Activated naive CD4-positive, alpha-beta T cell treated with anti-CD3 and anti-CD28 coated beads, Interleukin-2, amount 10 ng/mL, durations not matched to agents 7 days and 5 days (primary cell): ENCODE measurements at places on chromosomes 1 and 21.

DNA sequence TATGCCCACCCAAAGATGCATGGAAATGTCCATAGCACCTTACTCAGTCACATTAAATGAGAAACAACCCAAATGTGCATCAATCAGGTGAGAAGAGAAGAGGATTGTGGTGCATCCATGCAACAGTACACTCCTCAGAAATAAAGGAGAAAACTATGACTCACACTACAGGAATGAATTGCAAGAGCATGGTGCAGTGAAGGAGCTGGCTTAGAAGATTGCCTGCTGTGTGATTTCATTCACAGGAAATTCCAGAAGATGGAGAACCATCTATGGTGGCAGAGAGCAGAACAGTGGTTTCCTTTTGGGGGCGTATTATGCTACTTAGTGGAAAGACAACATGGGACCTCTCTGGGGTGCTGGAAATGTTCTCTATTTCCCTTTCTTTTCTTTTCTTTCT is 278.6 kb upstream of the AJAP1 start:
- no peak for DNase-seq

DNA sequence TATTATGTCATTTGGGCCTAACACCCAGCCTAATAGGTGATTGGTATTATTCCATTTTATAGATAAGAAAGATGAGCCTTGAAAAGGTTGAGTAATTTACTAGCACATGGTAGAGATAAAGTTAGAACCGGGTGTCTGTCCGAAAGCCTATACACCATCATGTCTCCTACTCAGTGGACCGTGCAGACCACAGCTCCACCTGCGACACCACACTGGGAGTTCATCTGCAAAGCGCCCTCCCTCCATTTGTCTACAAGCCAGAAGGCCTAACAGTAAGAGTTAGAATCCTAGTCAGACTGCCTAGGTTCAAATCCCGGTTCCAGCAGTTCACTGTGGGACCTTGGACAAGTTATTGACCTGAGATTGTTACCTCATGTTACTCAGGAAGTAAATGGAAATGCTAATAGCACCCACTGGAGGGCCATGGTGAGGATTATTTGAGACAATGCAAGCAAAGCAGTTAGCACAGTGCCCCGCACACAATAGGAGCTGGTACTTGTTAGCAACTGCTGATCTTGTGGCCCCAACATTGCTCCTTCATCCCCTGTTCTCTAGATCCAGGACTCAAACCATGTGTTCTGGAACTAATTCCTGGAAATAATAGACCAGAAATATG is 20.5 kb downstream of the ARMH1 start:
- DNase-seq: no peak

GRCh38 chr1:95118067-95118499 is 928 bp downstream of the TLCD4 start:
- DNase-seq: peak; percentile 33

- peak; percentile 56 for DNase-seq
Observed at GRCh38 chr1:21607549-21608529, 61.3 kb downstream of the RAP1GAP start.

DNA sequence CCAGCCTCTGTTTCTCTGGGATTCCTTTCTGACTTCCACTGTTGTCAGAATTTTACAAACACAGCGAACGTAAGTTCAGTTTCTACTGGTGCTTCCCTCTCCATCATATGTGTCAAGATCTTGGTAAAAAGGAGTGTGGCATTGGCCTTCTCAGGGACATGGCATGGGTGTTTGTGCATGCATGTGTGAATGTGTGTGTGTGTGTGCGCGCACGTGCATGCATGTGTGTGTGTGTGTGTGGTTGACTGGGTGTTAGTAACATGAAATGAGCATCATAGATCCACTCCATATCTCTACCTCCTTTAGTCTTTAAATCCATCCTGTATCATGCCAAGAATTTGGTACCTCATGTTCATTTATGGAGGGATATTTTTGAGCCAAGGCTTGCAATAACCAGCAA is 411.3 kb downstream of the NPHP4 start:
- DNase-seq: no peak

GRCh38 chr1:164361927-164362326 is 197.1 kb upstream of the PBX1 start:
- DNase-seq: no peak

- peak; percentile 74 for DNase-seq
Observed at GRCh38 chr1:31182352-31182751, 57.3 kb downstream of the NKAIN1 start.

DNA sequence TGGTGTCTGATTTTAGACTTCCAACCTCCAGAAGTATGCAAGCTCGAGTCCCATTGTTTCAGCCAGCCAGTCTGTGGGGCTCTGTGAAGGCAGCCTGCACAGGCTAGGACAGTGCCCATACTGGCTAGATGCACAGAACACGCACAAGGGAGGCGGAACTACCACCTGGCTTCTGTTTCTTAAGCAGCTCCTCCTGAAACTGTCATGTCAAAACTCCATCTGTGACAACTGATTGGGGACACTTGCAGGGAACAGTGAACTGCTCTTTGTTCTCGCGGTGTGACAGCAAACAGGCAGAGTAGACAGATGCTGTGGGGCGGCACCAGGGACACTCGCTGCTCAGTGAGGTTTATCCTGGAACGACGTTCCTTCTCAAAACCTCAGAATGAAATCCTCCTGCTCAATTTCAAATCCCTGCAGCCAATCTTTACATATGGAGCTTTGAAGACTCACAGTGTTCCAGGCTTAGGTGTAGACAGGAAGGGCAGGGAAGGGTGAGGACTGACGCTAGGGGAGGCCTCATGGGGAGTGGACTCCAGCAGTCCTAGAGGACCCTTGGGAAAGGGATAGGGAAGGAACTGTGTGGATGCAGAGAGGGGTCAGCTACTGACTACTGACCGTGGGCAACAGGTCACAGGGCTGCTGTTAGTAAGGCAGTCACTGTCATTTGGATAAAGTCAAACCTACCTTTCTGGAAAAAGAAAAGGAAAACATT is 73.8 kb downstream of the ERG start:
- DNase-seq: no peak

- DNase-seq: no peak
Observed at GRCh38 chr1:18112611-18113010, 5.0 kb downstream of the IGSF21 start.

DNA sequence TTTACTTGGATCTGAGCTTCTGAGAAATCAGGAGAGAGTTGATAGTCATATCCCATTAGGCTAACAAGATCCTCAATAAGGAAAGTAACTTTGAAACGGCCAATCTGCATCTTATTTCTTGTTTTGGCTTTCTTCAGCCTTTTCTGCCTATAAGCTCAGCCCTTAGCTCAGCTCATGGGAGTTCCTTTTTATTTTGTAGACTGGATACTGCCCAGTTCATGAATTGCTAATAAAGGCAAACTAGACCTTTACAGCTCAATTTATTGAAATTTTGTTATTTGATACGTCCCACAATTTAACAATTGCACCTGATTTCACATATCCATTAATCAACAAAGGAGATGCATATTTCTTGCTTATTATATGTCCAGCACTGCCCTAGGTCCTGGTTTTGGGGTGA is 22.7 kb downstream of the NENF start:
- no peak for DNase-seq

DNA sequence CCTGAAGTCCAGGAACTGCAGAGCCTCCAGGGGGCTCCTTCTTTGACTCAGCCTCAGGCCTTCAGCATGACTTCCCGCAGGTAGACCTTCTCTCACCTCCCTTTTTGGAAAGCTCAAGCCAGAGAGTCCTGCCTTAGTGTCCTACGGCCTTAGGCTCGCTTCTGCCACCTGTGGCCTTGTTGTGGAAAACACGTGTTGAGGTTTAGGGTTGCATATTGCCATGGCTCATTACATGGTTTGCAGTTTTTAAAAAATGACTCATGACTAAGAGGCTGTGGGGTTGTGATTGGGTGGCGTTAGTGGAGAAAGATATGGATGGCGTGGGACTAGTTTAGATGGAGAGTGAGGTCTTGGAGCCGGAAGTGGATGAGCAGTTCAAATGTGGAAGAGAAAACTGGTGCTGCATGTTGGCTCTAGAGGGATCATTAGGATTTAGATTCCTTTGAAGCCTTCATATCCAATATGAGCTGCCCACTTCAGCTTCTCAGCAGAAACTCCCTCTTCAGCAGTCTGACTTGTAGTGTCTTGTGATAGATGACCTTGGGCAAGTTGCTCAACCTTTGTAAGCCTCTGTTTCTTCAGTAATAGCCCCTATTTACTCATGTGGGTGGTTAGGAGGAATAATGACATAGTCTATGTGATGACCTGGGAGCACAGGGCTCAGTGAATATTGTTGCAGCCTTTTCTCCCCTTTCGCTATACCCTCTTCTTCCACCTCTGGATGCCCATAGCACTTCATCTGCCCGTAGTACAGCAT is 6.5 kb upstream of the FGGY start:
- DNase-seq: peak; percentile 37

GRCh38 chr1:29033829-29034466 is 89.8 kb downstream of the TMEM200B start:
- DNase-seq: no peak

DNA sequence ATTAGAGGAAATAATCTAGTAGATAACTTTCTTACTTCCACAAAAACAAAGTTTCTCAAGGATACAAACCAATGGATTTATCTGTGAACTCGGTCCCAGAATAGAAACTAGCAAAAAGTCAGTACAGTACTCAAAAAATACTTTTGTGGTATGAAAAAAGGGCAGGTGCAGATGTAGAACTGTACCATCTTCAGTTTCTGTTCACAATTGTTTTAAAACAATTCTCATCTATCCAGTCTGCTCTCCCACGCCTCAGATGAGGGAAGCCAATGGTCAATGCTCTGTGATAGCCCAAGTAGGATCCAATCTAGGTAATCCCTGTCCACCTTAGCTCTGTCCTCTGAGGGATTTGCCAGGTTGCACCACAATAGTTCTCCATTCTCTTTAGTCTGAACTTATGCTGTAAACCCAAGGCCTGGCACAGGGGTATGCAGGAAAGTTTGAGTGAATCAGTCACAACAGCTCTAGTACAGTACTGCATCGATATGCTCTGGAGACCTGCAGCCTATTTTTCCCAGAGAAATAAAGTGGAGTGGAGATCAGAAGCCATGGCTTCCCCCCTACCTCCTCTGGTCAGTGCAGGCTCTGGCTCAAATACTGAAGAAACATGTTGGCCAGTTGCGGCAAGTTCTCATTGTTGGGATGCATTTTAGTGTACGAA is 1.4 kb downstream of the KTI12 start:
- no peak for DNase-seq

DNA sequence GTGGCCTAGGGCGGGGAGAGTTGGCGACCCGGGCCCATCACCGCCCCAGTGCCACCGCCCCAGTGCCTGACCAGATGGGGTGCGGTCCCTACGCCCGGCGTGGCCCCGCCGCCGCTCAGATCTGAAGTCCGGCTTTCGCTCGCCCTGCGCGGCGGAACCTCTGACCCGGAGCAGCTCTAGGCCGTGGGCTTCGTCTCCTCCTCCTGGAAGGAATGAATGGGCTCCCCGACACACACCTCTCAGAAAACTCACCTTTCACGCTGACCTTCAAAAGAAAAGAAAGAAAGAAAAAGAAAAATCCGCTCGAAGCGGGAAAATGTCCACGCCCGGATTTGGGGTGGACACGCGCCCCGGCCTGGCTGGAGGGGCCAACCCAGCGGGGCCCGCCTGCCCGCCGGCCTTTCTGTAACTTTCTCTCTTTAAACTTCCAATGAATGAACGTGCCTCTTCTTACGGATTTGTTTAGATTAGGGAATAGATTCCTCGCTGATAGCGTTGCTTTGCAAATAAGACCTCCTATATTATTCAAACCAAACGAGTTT is 5.4 kb upstream of the SIM2 start:
- DNase-seq: no peak

- no peak for DNase-seq
Observed at GRCh38 chr1:104991702-104992101, 1242.0 kb downstream of the AMY1C start.

GRCh38 chr1:169949139-169949538 is 55.4 kb upstream of the SCYL3 start:
- DNase-seq: no peak

DNA sequence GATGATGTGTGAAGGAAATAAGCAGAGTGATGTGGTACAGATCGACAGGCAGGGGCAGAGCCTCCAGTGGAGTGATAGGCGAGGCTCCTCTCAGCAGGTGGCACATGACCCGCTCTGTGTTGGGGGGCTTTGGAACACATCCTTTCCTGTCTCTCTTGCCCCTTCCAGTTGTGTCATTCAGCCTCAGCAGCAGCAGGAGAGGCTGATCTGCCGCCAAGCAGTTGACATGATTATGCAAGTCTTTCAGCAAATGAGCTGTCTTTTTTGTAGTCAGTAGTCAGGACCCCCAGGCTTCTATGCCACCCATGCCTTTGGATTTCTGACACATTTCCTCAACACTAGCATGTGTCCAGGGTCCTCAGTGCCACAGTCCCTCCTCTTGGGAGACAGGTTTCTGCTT is 307.1 kb upstream of the C1orf174 start:
- DNase-seq: no peak

- no peak for DNase-seq
Observed at GRCh38 chr1:57550092-57550491, 126.2 kb upstream of the DAB1 start.

DNA sequence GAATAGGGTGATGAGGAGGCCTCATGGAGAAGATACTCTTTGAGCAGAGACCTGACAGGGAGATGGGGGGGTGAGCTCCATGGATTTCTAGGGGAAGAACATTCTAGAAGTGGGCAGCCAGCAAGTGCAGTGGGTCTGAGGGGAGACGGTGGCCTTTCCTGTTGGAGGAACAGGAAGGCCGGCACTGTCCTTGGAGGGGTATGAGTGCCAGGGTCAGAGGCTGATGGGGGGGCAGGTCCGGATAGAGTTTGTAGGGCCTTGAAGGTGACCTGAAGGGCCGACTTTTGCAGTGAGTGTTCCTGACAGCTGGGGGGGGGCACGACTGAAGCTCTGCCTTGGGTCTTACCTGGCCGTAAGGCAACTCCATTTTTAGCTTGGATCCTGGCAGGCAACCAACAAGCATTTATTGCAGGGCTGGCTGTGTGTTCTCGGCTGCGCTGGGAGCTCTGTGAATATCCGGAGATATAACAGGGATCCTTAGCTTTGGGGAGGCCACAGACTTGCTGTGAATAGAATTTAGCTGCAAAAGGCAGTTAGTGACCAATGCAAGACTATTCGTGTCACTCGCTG is 130.6 kb downstream of the MRPS6 start:
- DNase-seq: no peak

- DNase-seq: no peak
Observed at GRCh38 chr1:230915078-230915477, 46.8 kb upstream of the C1orf198 start.
